ENCODE measurements at places on chromosomes 7 and 10.

DNA sequence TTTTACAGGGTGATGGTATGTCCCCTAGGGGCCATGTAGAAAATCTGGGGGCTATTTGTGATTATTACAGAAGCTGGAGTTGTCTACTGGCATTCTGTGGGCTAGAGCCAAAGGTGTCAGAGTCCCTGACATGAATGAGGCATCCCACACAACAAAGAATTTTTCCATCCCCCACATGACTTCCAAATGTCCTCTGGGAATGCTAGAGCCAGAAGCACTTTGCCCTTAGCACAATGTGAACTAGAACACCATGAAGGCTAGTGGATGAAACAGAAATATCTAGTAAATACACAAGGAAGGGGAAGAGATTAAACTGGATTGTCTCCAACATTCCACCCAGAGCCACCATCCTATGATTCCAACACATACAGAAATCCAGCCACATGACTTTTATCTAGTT, 46.9 kb downstream of the FAM13C start:
- no peak for DNase-seq

DNA sequence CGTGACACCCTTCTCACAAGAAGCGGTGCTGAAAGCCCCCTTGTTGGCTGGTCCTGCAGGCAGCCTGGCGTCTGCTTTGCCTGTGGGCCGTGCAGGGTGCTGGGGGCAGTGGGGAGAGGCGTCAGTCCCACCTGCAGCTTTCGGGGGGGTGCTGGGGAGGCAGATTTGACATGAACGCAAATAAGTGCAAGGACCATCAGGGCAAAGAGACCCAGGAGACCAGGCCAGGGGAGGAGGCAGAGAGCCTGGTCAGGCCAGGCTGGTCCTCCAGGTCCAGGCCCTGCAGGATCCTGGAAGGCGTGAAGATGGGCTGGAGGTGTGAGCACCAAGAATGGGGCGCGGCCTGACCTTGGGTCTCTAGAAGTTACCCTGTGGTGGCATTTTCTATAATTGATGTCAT, 81.6 kb downstream of the MGMT start:
- no peak for DNase-seq

GRCh38 chr10:131244836-131245235, 66.7 kb downstream of the TCERG1L start:
- DNase-seq = no peak

DNA sequence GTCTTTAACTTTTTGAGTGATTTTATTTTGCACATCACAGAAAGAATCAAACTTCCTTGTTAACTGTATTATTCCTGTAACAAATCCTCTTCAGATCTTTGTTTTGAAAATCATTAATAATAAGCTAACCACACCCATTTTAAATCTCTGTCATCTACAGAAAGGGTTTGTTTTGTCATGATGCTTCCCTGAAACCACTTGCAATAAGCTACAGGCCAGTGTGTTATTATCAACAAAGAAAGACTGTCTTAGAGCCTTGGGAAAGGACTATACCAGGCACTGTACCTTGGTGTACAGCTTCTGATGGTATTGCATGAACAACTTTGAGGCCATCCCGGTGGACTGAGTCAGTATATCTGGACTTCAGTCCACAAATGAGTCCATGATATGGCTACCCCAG, 145.3 kb upstream of the FAM3C start:
- no peak for DNase-seq

- DNase-seq = no peak
Observed at GRCh38 chr10:8325024-8325980, 270.8 kb downstream of the GATA3 start.

- no peak for DNase-seq
Observed at GRCh38 chr7:119964788-119965542, 308.0 kb upstream of the KCND2 start.

DNA sequence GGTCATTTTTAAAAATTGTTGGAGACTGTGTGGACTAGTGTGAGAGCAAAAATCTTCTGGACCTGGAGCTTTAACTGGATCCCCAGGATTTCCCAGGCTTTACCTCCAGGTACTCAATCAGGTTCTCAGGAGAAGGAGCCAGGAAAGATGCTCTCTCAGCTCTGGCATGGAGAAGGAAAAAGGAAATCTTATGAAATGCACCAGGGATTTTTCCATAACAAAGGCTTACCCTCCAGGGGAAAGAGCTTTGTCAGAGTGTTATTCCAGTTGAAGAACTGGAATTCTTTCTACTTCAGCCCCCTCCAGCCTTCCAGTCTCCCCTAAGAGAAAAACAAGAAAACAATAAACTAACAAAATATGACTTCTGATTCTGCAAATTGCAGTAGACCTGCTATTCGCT, 436.7 kb upstream of the ANKRD30A start:
- no peak for DNase-seq

DNA sequence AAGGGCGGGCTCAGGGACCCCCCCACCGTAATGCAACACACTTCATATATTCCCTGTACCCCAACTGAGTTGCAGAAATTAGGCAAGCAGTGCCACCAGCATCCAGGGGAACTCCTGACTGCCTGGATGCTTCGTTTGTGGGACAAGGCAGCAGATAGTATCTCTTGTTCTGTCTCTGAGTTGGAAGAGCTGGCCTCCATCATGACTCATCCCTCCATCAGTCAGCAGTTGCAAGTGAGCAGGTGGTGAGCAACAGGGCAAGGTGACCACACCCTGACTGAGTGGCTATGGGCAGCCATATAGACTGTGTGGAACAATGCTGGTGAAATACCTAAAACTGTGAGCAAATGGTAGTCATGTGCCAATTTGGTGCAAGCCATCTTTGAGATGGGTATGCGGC, 22.8 kb upstream of the ADAMTS14 start:
- no peak for DNase-seq

DNA sequence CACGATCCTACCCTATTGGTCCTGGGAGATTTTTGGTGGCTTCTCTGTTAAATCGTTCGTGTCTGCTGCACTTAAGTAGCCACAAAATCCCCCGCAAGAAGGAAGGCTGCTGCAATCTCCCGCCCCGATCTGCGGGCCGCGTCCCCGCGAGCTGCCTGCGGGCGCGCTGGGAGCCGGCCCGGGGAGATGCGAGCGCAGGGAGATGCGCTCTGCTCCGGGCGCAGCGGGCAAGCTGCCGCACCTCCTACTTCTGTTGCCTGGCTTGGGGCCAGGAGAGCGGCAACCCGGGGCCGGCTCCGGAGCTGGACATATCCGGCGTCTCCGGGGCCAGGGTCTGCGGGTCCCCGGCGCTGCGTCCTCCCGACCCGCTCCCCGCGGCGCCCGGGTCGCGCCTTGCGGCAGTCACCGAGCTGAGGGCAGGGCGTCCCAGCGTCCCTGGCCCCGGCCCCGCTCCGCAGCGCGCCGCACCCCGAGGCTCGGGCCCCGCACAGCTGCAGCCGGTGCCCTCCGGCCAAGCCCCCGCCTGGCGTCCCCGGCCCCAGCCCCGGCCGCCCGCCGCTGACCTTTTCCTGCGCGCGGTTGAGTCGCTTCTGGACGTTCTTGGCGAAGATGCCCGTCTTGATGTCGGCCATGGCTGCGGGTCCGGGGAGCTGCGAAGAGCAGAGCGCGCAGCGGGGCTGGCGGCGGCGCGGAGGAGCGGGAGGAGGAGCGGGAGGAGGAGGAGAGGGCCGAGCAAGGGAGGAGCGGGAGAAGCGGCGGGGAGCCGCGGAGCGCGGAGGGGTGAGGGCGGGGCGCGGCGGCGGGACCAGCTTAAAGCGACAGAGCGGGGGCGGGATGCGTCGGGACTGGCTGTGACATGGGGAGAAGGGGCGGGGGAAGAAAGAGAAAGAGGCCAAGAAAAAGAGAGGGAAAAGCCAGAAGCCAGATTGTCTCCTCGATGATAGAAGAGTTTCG, at the start of gene AMPH:
AMPH (minus strand) TSS at position 654 of the 954 bp plus-strand sequence; CDS start at position 632, 22 bp downstream.
- no peak for DNase-seq

GRCh38 chr7:108014215-108014614, 11.3 kb upstream of the LAMB1 start:
- DNase-seq = no peak

DNA sequence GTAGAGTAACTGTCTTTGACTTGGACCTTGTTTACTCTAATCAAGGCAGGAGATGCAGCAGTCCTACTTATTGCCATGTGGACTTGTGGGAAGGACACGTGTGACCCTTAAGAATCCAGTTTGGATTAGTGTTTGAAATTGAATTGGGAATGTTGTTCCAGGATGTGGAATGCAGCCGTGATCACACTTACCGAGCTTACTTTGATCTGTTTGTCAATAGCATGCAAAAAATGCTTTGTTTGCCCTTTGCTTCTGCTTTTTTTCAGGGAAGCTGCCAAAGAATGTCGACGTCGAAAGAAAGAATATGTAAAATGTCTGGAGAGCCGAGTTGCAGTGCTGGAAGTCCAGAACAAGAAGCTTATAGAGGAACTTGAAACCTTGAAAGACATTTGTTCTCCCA, 84.7 kb downstream of the CREM start:
- no peak for DNase-seq

DNA sequence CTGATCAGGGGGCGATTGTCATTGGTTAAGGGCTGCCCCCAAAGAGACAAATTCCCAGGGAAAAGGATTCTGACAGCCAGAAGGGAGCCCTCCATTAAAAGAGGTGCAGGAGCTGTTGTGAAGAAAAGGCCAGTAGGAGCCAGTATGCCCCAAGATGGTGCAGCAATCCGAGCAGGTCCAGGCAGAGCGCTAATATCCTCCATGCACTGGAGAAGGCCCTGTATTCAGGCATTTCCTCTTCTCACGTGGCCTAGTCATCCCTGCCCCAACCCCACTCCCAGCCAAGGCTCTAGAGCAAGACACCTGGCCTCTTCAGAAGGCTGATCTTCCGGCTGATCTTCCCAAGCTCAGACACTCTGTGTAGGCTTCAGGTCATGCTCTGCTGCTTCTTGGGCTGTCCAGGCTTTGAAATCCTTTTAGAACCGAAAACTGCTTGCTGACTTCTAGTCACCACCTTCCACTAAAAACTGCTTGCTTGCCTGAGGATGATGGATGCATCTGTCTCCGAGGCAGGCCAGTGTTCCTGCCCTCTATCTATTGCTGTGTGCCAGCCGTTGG, 77.4 kb downstream of the CYP26A1 start:
- DNase-seq = no peak

DNA sequence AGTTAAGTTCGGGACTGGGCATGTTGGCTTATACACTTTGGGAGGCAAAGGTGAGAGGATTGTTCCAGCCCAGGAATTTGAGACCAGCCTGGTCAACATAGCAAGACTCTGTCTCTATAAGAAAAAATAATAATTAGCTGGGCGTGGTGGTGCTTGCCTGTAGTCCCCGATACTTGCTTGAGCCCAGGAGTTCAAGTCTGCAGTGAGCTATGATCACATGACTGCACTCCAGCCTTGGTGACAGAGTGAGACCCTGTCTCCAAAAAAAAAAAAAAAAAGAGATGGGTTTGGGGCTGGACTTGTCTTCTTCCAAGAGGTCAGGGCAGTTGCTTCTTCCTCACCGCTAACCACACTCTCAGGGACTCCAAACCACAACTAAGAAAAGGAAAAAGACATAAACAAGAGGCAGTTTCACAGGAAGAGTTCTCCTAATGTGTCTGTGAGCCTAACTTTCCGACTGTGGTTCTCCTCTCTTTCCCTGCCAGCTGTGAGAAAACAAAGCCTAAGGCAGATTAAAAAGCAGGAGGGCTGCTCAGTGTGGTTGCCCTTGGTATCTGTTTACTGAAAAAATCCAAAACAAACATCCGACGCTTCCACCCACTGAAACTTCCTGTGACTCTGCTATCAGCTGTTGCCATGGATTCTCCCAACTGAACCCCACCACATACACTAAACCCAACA, 2.4 kb upstream of the SERPINE1 start:
- DNase-seq = no peak

GRCh38 chr10:78411716-78412115, 378.1 kb downstream of the RPS24 start:
- DNase-seq = no peak

DNA sequence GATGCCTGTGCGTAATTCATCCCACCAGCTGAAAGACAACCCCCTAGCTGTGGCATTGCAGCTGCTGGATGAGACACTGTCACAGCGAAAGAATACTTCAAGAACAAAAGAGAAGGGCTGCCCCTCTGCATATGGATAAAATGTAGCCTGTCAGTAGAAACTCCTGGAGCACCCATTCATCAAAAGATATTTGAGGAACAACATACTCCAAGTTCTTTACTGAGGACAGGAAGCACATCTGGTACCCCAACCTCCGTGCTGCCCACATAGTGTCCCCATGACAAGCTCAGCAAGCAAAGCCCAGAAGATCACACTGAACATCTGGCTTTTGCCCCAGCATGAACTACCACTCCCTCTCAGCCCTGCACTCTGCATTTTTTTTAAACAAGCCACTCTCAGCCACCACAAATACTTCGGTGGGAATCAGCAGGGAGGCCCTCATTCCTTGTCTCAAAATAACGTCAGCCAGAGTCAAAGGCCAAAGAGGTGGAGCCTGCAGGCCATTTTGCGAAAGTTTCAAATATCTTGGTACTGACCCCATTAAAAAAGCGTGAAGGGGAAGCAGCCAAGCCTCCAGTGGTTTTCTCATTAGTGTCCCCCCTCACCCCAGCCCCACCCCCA, 1.7 kb downstream of the CREB3L2 start:
- no peak for DNase-seq

- DNase-seq = no peak
Observed at GRCh38 chr10:51879238-51879637, 179.8 kb upstream of the CSTF2T start.

DNA sequence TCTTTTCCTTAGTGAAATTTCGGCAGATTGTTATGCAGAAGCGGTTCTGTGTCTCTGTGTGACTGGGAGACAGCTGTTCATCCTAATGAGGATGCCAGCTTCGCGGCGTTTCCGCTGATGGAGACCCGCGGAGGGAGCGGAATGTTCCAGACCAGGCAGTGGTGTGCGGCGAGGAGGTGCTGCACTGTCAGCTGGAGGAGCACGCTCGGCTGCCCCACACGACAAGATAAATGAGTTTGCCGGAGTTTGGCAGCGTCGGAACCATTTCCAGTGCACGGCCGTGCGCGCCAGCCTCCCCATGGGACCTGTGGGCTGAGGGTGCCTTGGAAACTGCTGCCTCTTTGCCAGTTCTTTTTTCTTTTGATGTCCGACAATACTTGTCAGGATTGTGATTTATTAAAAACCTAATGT, 64.6 kb downstream of the WDR37 start:
- DNase-seq = no peak

GRCh38 chr7:19146699-19147098, 1.5 kb upstream of the FERD3L start:
- DNase-seq = no peak

GRCh38 chr10:3460420-3461128, 288.0 kb upstream of the PITRM1 start:
- no peak for DNase-seq

- DNase-seq = no peak
Observed at GRCh38 chr10:88893611-88894010, 13.6 kb downstream of the STAMBPL1 start.

DNA sequence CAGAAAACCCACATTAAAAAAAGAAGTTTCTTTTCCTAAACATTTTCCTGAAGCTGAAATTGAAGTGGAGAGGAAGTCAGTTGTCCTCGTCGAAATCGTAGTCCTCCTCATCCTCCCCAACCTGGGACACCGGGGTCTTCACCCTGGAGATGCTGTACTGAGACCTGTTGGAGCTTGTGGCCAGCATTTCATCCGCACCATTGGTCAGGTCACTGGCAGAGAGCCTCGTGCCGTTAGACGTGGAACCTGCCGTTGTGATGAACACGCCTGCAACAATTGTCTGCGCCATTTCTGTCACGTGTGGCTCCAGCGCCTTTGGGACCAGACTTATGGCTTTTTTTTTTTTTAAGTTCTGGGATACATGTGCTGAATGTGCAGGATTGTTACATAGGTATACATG, 23.8 kb downstream of the CD36 start:
- DNase-seq = no peak

- no peak for DNase-seq
Observed at GRCh38 chr10:79049931-79050895, 18.6 kb upstream of the ZMIZ1 start.

GRCh38 chr10:70330671-70331070, 46.9 kb upstream of the NPFFR1 start:
- no peak for DNase-seq

All from activated CD4-positive, alpha-beta T cell treated with anti-CD3 and anti-CD28 coated beads for 24 hours (primary cell).